CD4-positive, CD25-positive, alpha-beta regulatory T cell (primary cell): ENCODE measurements at places on chromosomes 7 and 10. TPM values are rescaled to one million over a fixed set of nuclear protein-coding genes. Genes with fewer than 3 reads are reported as not detected.

PNLIPRP1 gene
- total RNA-seq, result not detected

GRCh38 chr7:96414931-96415292 is 93.0 kb upstream of the SLC25A13 start:
- DNase-seq, result no peak

DNA sequence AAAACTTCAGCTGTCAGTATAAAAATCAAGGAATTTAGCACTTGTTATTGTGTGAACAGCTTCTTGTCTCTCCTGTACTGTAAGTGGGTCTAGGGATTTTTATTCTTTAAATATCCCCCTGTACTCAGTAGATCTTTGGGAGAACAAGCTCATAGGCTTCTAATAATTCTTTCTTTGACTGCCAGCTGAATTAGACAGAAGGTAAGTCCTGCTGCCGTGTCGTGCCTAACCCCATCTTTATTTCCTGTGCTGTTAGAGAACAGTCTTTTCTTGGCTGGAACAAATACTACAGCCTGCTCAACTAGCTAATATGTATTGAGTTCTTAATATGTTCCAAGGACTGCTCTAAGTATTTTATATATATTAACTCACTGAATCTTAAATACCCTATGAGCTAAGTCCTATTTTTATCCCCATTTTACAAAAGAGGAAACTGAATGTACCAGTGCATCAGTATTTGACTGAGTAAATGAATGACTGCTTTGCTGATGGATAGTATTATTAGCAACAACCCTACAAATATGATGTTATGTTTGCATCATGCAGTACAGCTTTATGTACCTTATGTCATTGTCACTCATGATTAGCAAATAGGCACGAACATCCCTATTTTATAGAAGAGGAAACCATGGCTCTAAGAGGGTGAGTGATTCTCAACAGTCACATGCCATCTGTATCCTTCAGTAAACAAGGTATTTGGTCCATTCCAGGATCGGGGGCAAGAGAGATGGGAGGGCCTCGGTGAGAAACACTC is 5.5 kb upstream of the DUSP5 start:
- no peak for DNase-seq

GRCh38 chr10:129966889-129967578 is 3.0 kb upstream of the EBF3 start:
- DNase-seq, result no peak

DNA sequence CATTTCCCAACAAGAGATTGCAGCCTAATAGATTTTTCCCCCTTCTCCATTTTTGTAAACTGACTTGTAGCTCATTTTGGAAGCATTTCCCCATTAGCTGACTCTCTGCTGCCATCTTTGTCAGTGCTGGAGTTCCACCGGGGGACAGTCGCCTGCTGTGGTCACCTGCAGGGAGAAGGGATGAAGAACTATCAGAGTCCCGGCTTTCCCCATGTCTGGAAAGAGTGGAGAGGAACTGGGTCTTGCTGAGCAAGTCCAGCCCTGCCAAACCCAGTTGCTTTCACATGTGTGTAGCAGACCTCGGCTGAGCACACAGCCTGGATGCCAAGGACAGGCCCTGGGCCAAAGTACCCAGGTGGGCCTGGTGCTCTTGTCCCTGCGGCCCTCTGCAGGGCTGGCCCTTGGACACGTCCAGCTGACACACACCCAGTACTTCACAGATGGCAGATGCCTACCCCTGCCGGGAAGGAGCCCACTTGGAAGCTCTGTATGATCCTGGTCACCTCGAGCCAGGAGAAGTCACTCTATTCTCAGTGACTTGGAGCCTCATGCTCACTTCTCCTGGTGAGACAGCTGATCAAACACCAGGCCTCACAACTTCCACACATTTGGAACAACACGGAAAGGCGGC is 157.3 kb upstream of the NPVF start:
- DNase-seq, result no peak

DNA sequence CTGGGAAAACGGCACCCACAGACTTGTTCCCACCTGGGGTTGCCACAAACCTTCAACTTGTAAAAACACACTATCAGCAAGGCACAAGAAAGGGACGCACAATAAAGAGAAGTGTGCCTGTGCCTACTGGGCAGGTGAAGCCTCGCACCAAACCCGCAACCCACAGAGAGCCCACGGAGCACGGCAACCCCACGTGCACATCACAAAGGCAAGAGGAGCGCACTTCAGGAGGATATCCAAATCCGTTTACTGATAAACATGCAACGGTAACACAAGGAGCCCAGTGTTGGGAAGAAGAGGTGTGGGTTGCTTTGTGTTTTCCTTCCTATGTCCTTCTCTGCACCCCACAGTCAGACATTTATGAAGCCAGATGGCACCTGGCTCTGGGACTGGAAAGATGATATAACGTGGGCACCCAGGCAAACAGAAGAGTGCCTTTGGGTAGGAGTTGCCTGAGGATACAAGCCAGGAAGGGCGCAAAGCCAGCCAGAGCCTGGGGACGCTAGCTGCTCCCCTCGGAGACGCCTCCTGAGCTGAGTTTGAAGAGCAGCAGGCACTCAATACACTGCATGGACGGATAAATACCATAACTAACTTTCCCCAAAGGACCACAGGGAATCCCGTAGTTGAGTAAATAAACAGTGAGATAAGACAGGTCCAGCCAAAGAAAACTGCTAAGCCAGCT is 41.6 kb downstream of the TCERG1L start:
- no peak for DNase-seq

- no peak for DNase-seq
Measured at GRCh38 chr10:51768886-51769465, 69.6 kb upstream of the CSTF2T start.

- no peak for DNase-seq
Measured at GRCh38 chr7:33982425-33982786, 77.1 kb downstream of the BMPER start.

GRCh38 chr7:114977277-114977676 is 55.4 kb downstream of the MDFIC start:
- no peak for DNase-seq
